Small intestine (tissue), 16 donors: ENCODE measurements at places on chromosomes 3 and 15. TPM values are rescaled to one million over a fixed set of nuclear protein-coding genes. Genes with fewer than 3 reads are reported as not detected.

The SIDT1 gene
- polyA plus RNA-seq = 0.54 TPM

The ACTR8 gene
- 6.9 TPM for polyA plus RNA-seq

The PPARG gene
- 21.3 TPM for polyA plus RNA-seq

The ZNF619 gene
- 5.9 TPM for polyA plus RNA-seq

The CLRN1 gene
- polyA plus RNA-seq = 3.6 TPM
